ENCODE measurements at places on chromosomes 7 and 10.

- DNase-seq: peak; percentile 40
Measured at GRCh38 chr10:79243181-79244067, 103.8 kb upstream of the PPIF start.

- DNase-seq: no peak
Measured at GRCh38 chr10:113687037-113687436, 7.3 kb downstream of the CASP7 start.

DNA sequence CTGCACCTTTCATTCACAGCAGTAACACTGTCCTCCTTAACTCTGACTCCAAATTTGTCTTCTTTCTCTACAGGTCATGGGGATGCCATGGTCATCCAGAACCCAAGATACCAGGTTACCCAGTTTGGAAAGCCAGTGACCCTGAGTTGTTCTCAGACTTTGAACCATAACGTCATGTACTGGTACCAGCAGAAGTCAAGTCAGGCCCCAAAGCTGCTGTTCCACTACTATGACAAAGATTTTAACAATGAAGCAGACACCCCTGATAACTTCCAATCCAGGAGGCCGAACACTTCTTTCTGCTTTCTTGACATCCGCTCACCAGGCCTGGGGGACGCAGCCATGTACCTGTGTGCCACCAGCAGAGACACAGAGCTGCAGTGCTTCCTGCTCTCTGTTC, 156.2 kb upstream of the PRSS1 start:
- no peak for DNase-seq

GRCh38 chr7:150375662-150376521, 3.2 kb upstream of the ZNF775 start:
- DNase-seq: no peak

GRCh38 chr7:21996641-21997040, 50.9 kb upstream of the CDCA7L start:
- peak; percentile 38 for DNase-seq

GRCh38 chr7:78716876-78717275, 736.6 kb downstream of the MAGI2 start:
- DNase-seq: no peak

- DNase-seq: peak; percentile 80
Measured at GRCh38 chr7:92723205-92723604, 113.2 kb downstream of the CDK6 start.

DNA sequence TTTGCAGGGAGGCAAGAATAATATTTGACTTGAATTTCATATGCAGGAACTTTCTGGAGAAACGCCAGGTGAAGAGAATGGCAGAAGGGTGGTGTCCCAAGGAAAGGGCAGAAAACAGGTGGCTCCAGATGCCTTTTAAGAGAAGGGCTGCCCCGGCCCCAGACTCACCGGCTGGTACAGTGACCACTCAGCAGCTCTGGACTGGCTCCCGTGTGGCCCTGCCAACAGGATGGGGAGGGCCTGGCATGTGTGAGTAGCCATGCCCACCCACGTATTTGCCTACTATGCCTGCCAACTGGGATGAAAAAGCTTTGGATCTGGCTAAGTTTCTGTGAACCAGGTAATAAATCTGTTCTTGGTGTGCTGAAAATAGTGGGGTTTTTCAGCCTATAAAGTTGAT, 159.5 kb downstream of the PRKAG2 start:
- no peak for DNase-seq

GRCh38 chr10:1715821-1716220, 21.5 kb downstream of the ADARB2 start:
- DNase-seq: no peak

GRCh38 chr7:96823274-96823673, 113.6 kb upstream of the SEM1 start:
- DNase-seq: peak; percentile 6

DNA sequence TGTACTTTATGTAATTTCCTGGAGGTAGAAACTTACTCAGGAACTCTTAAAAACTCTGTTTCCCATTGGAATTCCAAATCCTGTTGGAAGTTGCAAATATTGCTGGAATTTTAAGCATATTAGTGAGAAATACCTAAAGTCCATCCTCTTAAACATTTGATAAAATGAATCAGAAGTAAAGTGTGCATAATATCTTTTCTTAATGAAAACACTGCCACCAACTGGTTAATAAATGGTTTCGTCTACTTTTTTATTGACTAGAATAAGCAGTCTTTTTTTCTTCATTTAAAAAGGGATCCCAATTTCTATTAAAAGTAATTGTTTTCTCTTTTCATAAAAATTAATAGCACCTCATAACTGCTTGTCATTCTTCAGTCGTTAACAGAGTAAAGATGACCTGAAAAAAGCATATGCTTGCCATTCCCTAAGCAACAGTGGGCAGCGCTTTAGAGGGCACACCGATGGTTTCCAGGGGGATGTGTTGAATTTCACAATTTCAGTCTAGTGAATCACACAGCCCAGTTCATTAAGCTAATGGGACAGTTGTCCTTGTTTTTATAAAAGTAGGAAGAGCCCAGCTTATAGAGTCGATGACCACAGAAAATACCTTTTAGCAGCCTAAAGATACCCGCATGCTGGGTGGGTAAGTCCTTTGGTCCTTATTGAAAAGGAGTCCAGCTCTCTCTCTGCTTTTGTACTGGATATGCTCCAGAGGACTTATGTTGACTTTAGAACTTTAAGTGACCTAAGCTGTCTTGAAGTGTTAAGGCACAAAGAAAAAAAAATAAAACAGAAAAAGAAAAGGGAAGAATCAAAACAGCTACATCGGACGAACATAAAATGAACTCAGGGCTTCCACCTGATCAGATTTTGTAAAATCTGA, 28.5 kb downstream of the NPS start:
- peak; percentile 11 for DNase-seq

- no peak for DNase-seq
Measured at GRCh38 chr7:40311307-40311706, 176.5 kb downstream of the SUGCT start.

DNA sequence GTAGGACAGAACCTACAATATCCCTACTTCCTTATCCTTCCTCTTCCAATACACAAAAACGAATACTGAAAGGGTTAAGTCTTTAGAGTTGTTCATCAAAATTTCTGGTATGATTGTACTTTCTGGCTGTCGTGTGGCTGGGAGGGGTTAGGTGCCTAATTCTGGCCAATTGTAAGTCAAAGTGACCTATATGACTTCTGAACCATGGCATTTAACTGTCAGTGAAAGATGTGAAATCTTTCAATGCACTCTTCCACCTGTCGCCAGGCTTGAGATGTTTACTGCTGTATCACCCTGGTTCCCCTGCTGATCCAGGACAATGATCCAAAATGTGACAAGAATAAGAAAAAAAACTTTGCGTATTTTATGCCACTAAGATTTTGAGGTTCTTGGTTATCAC, 20.8 kb downstream of the EPC1 start:
- no peak for DNase-seq

GRCh38 chr7:28623105-28623730, 210.9 kb downstream of the CREB5 start:
- DNase-seq: peak; percentile 78

GRCh38 chr7:100163006-100163531, 4.5 kb upstream of the TRAPPC14 start:
- peak; percentile 21 for DNase-seq

- DNase-seq: peak; percentile 33
Measured at GRCh38 chr10:74851831-74852230, 25.4 kb downstream of the KAT6B start.

GRCh38 chr10:110643653-110644597, at the start of gene RBM20:
Gene RBM20 (plus strand): TSS chr10:110644336. CDS start chr10:110644455, 119 bp downstream.
- DNase-seq: peak; percentile 31

DNA sequence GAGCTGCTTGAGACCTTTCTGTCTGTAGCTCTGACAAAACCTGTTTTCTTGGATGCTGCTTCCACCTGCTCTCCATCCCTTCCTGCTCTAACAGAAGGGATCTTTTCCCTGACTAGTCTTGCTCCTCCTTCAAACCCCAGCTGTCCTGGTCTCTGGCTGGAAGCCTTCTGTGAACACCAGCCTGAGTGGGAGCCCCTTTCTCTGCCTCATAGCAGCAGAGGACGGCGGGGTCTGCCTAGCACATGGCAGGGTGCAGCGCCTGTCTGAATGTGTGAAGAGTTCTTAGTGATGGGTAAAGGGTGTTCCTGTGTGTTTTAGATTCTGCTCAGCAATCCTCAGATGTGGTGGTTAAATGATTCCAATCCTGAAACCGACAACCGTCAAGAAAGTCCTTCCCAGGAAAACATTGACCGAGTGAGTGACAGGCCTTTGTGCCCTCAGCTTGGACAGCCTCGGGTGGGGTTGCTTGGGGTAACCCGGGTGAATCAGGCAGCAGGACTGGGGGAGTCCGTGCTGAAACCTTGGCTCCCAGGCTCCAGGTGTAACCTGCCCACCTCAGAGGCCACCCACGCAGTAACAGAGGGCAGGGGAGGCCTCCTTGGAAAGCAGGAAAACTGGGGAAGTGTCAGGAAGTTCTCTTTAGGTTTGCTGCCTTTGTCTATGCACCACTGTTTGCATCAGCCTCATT, 34.1 kb downstream of the NUB1 start:
- DNase-seq: no peak

- DNase-seq: peak; percentile 77
Measured at GRCh38 chr10:44386546-44387052, 1.7 kb upstream of the CXCL12 start.

DNA sequence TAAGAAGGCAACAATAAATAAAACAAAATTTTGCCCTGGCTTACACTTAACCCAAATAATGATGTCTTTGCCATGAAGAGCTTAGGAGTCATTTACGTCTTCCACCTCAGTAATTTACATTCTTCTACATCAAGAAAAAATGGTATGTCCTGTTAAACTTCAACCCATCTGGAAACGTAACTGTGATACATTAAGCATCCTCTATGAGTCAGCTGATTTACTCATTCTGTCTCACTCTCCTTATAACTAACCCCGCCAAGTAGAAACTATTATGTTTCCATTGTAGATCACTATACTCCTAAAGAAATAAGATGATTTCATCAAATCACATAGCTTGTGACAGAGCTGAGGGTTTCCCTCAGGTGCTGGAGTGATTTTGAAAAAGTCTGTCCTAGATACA, 330.7 kb downstream of the CDC14C start:
- DNase-seq: no peak

- DNase-seq: peak; percentile 88
Measured at GRCh38 chr7:2687338-2687869, 598 bp upstream of the AMZ1 start.

- peak; percentile 47 for DNase-seq
Measured at GRCh38 chr10:51244309-51244708, 170.0 kb downstream of the PRKG1 start.

GRCh38 chr10:75547391-75548298, 116.2 kb downstream of the LRMDA start:
- peak; percentile 76 for DNase-seq

DNA sequence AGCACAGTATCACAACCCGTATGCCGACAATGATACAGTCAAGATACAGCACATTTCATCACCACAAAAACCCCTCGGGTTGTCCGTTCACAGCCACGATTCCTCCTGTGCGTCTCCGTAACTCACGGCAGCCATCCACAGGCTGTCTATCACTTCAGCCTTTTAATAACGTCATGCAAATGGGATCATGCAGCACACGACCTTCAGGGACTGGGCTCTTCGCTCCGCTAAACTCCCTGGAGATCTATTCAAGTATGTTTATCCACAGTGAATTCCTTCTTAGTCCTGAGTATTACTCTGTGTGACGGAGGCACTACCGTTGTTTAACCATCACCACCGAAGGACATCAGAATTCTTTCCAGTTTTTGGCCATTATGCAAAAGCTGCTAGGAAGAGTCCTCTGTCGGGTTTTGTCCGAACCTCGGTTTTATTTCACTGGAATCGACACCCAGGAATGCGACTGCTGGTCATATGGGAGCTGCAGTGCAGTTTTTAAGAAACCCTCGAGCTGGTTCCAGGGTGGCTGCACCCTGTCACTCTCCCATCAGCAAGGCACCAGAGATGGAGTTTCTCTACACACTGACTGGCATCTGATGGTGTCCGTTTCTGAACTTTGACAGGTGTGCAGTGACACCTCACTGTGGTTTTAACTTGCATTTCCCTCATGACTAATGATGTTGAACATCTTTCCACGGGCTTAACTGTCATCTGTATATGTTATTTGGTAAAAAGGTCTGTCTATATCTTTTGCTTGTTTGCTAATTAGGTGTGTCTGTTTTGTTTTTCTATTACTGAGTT, 193.6 kb downstream of the MAD1L1 start:
- DNase-seq: no peak

DNA sequence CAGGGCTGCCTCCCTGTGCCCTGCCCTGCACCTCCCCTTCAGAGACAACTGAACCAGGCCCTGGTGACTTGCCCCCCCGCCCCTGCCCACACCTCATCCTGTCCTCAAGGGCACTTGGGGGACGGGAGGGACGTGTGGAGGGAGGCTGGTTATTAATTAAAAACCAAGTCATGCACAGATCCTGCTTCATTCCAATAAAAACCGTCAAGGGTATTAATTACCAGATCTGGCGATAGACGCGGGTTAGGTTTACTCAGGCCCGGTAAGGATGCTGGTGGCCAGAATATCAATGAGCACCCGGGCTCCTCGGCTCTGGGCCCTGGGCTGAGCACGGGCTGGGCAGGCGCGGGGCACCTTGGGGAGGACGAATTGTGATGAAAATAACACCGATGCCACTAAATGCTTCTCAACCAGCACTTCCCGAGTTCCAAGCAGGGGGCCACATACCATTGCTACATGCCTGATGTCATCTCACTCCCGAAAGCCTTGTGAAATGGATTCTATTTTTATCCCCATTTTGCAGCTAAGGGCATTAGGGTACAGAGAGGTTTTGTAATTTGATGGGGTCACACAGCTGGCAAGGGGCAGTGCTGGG, 24.5 kb upstream of the GTF2IRD1 start:
- peak; percentile 90 for DNase-seq

DNA sequence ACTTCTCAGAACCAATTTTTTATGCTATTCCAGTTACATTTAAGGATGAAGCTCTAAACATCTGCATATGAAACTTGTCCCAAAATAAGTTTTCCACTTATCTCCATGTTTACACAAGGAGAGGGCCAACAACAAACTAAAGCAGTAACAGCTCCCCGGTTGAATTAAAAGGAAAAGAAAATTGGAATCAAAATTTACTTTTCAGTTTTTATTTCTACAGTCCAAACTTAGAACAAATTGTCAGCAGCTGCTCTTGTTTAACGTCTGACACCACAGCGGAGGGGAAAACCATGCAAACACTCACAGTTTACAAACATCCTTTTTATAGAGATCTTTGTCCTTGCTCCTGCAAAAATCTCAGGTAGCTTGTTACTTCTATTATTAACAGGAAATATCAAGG, 101.3 kb downstream of the COL28A1 start:
- no peak for DNase-seq

GRCh38 chr7:83684928-83685327, 36.0 kb upstream of the SEMA3E start:
- DNase-seq: no peak

- peak; percentile 92 for DNase-seq
Measured at GRCh38 chr7:99563650-99564049, 5.2 kb downstream of the ZNF655 start.

GRCh38 chr7:55498142-55498541, 74.2 kb downstream of the VOPP1 start:
- DNase-seq: no peak

- no peak for DNase-seq
Measured at GRCh38 chr7:45889367-45890067, 1.2 kb downstream of the IGFBP1 start.
